ENCODE measurements at places on chromosomes 4 and X.

GRCh38 chr4:99811850-99812249, 4.8 kb upstream of the DAPP1 start:
- no peak for DNase-seq

- no peak for DNase-seq
Measured at GRCh38 chr4:146273204-146273901, 59.0 kb downstream of the REELD1 start.

- DNase-seq, result no peak
Measured at GRCh38 chr4:148114436-148114835, 327.8 kb downstream of the NR3C2 start.

- DNase-seq, result no peak
Measured at GRCh38 chrX:103399744-103400143, 23.4 kb downstream of the BEX3 start.

- peak; percentile 16 for DNase-seq
Measured at GRCh38 chr4:156705311-156705710, 266.3 kb downstream of the PDGFC start.

DNA sequence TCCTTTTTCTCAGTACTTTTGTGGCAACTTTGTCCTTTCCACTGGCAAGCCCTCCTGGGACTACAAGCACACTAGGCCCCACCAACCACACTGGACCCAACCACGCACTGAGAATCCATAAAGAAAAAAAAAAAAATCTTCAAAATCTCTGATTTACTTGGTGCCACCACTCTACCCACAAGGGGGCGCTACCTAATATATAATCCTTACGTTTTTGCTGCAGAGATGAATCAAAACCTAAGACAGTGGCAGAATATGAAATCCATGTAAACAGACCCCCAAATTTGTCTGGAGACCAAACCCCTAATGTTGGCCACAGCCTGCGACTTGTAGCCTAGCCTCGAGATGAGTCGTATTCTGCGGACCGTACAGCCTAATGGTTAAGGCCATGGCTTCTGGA, 63.5 kb upstream of the ARHGAP36 start:
- no peak for DNase-seq

DNA sequence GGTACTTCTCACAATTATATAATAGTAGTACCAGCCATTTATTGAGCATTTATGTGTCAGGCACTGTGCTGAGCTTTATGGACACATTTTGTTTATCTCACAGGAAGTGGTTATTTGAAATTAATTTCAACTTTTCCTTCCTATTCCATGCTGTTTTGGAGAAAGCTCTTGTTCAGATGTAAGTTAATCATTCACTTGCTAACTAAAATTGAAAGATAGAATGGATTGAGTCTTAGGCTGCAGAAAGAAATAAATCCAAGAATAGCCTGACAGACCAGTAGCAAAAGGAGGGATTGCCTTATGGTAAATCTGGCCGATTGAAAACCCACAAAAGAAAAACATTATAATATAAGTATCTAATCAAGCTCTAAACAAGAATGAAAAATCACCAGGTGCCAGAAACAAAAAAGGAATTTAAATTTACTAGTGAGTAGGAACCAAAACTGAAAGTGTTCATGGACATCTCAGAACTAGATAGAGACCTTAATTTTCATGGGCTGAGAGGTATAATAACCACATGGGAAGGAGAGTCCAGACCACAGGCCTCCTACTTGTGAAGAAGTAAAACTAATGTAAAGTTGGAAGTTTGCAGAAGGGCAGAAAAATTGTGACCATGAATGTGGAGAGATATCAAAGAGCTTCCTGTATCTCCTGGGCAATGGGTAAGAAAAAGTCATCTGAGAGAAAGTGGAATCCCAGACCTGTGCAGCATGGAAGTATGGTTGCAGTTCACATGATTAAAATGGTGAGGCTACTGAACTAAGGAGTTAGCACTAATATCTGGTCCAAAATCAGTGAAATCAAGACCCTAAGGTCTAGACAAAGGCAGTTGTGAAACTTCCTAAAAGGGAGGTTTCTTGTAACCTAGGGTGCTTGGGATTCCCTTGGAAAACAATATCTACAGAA, 38.0 kb downstream of the RADX start:
- no peak for DNase-seq

- DNase-seq, result no peak
Measured at GRCh38 chrX:56782791-56783449, 53.9 kb downstream of the NBDY start.

All from HS-5 (cell line).